ENCODE measurements at places on chromosomes 4 and X.

DNA sequence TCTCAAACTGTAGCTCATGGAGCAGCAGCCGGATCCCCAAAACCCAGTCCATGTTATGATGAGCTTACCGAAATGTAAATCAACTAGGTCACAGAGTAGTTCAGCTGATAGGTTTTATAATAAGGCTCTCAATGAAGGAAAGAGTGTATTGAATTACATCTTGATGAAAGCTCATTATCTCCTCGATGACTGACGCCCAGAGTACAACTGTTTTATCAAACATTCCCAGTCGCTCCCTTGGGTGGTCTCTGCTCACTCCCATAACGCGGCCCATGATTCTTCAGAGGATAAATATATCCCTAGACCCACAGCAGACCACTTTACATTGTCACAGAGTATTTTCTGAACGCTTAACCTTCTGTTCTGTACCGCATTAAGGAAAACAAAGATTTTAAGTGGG, 452.3 kb upstream of the GALNT7 start:
- DNase-seq, result no peak

- no peak for DNase-seq
Observed at GRCh38 chr4:159104694-159105414, 2.0 kb downstream of the RAPGEF2 start.

GRCh38 chr4:97110506-97110905, 1032.8 kb downstream of the STPG2 start:
- no peak for DNase-seq

DNA sequence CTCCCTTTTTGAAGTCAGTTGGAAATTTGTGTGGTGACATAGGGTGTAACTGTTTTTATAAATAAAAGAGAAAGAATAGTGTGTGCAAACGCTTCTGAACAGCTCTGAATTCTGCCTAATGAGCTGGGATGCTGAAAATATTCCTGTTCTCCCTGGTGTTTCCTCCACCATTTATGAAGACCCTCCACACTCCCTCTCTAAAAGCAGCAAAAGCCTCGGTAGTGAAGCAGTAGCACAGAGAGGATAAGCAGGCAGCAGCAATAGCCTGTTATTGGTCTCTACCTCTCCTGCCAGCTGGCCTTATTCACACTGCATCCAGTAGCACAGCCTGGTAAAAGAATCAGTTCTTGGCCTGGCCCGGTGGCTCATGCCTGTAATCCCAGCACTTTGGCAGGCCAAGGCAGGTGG, 406.1 kb downstream of the IQCM start:
- DNase-seq, result no peak

- DNase-seq, result no peak
Observed at GRCh38 chr4:36532670-36533379, 251.4 kb downstream of the DTHD1 start.
